Hematopoietic multipotent progenitor cell treated with erythropoietin and hydrocortisone succinate and interleukin-3 and kit ligand, for 6 days (in vitro differentiated cells): ENCODE measurements at places on chromosomes 4 and X.

DNA sequence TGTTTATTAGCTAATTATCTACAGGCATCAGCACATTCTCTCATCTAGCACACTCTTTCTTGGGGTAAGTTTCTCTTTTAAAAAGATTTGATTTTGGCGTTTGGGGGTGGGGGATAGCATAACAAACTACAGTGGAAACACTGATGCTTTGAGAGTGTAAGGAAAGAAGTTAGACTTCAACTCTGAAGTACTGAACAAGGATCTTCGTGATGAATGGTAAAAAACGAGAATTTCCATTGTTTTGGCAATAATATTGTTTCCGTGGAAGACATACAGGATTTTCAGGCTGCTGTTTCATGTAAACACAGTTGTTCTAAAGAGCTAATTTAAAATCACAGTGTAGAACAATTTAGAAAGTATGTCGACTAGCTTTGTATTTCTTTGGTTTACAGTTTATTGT, 451 bp downstream of the LPAR4 start:
- DNase-seq = no peak

GRCh38 chrX:17547658-17548057, 172.7 kb downstream of the NHS start:
- DNase-seq = peak; percentile 39

DNA sequence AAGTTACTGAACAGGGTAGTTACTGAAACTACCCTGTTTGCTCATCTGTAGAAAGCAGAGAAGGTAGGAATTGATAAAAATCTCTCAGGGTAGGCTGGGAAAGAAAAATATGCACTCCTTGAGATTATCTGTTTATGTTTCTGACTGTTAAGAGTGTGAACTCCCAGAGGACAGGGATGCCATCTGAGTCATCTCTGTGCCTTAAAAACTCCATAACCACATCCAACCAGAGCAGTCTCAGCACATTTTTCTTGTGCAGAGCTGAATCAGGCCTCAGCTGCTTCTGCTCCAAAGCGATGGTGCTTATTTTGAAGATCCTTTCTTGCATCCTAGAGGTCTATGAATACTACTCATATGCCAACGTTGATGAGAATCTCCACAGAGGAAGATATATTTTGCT, 9.9 kb downstream of the CENPVL3 start:
- DNase-seq = no peak

DNA sequence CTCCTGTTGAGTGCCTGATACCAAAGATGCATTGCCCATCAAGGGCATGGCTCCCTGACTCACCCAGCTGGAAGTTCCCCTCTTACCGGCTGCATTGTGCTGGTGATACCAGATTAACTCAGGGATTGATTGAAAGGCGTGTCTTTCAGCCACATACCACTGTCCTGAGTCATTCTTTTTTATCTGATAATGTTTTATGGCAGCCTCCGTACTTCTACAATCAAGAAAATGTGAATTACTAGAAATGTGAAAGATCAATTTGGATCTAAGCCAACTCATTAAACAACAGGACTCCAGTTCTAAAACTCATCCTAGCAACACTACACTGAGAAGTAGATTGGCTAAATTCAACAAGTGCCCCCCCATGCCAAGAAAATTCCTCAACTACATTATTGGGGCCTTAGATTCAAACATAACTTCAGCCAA, 40.0 kb downstream of the TXK start:
- peak; percentile 83 for DNase-seq

DNA sequence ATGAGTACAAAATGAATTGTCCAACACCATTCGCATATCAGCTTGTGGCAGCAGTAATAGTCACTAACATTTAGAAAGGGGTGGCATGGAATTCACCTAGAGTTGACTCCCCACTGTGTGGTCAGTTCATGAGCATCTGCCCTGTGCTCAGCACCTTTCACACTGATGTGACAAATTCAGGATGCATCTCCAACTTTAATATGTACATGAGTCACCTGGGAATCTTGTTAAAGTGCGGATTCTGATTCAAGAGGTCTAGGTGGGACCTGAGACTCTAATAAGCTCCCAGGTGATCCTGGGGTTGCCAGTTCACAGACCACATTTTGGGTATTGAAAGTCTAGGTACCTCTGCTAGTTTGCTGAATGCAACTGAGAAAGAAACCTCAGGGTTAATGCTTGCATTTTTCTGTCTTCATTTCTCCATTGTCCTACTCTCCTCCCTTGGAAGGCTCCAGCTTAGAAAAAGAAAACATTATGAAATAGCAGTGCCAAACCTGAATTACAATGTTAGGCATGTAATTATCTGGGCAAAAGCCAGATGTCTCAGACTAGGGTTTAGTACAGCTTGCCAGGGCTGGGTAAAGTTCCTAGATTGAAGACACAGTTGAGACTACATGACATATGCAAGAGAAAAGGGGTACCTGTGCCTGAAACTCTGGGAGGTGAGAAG, 32.7 kb downstream of the TMSB4X start:
- DNase-seq = no peak

- no peak for DNase-seq
These were observed 408.5 kb downstream of the KLHL13 start for GRCh38 chrX:117707948-117708743.

- no peak for DNase-seq
These were observed 5.8 kb downstream of the CFAP99 start for GRCh38 chr4:2424581-2424980.

DNA sequence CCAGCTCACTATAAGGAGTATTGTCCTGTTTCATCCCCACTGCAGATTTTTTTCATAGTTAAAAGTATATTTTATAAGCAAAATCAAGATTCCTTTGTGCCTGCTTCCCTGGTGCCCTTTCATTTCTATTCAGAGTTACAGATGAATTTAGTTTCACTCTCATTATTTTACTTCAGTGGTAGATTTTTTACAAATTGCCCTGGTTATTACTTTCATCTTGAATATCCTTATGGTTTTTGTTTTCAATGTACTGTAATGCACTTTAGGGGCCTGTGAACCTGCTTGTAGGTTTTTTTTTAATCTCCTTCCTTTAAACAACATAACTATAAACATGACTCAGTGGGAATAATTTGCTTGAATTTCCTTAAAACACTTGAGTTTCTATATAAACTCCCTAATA, 126.8 kb downstream of the GPR143 start:
- no peak for DNase-seq

DNA sequence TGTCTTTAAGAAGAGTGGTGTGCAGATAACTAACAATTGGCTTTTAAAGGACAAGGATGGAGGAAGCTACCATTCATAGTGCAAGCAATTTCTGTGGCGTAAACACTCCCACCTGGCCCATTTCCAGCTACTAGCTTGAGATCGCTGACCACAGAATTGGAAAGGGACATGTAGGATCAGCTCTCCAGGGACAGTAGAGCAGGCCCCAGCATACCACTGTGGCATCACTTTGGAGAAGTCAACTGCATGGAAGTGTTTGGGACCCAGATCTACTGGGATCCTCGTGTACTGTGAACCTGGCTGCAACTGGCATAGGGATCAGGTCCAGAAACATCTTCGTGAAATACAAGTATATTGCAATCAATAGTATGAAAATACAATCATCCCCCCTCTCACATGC, 515.0 kb downstream of the INPP4B start:
- no peak for DNase-seq

- no peak for DNase-seq
These were observed 23.9 kb downstream of the APOO start for GRCh38 chrX:23883737-23884354.

DNA sequence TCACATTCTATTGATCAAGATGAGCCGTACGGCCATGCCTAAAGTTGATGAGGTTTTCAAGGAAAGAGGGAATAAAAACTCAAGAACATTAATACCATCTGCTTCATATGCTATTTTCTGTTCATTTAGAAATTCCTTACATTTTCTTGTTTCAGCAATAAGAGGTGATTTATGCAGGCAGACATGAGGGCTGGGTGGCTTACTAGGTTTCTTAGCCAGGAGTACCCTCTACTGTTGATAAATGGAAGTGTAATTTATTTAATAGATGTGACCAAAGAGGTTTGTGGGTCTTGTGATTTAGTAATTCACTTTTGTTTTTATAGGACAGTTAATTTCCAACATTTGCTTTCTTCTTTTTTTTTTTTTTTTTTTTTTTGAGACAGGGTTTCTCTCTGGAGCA, 6.4 kb upstream of the SMIM9 start:
- peak; percentile 80 for DNase-seq

GRCh38 chr4:74329307-74329706, 21.0 kb downstream of the EPGN start:
- peak; percentile 56 for DNase-seq

DNA sequence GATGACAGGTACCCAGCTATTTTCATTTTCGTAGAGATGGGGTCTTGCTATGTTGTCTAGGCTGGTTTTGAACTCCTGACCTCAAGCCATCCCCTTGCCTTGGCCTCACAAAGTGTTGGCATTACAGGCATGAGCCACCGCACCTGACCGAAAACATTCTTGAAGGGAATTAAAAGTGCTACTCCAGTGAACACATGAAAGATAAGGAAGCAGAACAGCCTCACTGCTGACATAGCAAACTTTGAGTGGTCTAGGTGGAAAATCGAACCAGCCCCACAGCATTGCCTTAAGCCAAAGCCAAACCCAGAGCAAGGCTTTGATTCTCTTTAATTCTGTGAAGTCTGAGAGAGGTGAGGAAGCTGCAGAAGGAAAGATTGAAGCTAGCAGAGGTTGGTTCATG, 65.1 kb downstream of the KDM6A start:
- no peak for DNase-seq

GRCh38 chr4:44623676-44624075, 27.7 kb downstream of the YIPF7 start:
- DNase-seq = no peak

DNA sequence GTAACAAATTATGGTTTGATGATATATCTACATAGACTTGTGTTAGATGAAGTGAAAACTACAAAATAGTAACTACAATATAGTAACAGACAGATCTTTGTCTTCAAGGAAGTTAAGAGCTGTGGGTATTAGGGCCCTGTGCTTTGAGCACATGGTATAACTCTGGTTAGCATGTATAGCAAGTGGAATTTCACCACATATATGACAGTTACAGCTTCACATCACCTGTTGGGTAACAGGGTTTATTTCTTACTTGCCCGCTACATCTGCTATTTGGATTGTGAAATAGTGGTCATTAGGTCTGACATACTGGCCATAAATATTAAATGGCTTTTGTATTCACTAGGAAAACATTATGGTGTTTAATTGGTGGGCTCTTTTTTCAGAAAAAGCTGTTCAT, 20.2 kb downstream of the OFD1 start:
- DNase-seq = peak; percentile 32

GRCh38 chr4:111943796-111944203, 201.5 kb upstream of the FAM241A start:
- DNase-seq = peak; percentile 68

- DNase-seq = no peak
These were observed 11.2 kb upstream of the FRYL start for GRCh38 chr4:48791313-48791712.

DNA sequence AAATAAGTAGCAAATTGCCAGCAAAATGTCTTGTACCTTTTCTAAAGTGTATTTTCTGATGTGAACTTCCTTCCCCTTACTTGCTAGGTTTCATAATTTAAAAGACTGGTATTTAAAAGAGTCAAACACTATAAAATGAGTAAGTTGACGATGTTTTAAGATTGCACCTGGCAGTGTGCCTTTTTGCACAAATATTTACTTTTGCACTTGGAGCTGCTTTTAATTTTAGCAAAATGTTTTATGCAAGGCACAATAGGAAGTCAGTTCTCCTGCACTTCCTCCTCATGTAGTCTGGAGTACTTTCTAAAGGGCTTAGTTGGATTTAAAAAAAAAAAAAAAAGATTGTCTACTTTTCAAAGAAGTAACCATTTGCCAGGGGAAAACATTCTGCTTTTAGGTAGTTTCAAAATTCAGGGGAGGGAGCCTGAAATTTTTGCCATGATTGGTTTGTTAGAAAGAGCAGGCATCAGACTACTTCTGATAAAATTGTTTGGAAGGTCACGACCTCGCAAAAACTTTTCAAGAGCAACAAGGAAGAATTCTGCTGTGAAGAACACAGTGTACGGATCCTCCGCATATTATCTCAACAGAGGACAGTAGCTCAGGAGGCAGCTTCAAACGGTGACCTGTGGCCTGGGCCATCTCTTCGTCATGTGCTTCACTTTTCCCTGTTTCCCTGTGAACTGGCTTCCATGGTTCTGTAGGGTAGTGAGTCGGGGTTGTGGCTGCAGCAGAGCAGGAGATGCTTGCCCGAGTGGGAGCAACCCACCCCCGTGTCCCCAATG, 66.1 kb downstream of the CDS1 start:
- no peak for DNase-seq

DNA sequence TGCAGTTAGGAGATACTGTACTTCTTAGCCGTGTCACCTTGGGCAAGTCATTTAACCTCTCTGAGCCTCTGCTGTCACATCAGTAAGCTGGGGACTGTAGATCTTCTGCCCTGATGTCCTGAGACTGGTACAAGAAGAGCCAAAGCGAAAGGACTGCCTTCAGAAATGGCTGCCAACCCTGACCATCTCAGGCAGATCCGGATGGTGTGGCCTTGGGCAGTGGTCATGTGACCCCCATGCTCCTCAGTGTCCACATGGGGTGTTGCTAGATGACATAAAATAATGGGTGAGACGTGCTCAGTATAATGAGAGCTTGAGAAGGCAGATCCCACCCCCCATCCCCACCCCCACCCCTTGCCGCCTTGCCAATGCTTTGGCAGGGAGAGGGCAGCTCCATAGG, 60.4 kb upstream of the MTM1 start:
- DNase-seq = no peak

- DNase-seq = peak; percentile 34
These were observed 21.9 kb downstream of the AP1AR start for GRCh38 chr4:112253382-112254000.

DNA sequence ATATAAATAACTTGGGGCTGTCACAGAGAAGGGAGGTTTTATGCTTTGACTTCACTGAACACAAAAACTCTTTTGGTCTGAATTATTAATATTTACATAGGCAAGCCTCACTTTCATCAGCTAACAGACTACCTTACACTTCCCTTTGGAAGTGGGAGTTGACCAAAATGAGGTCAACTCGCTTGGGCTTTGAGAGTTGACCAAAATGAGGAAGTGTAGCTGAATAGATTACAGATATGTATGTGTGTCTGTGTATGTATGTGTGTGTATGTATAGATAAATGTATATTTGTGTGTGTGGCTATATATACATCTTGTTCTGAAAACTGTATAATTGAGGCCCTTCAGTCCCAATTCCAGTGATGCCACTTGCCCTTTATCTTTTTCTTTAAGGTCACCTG, 113.3 kb upstream of the IL13RA1 start:
- DNase-seq = peak; percentile 54

- DNase-seq = peak; percentile 73
These were observed 29.2 kb downstream of the HTT-AS start for GRCh38 chr4:3044870-3045819.

GRCh38 chr4:113575401-113575800, 186.1 kb downstream of the CAMK2D start:
- no peak for DNase-seq

DNA sequence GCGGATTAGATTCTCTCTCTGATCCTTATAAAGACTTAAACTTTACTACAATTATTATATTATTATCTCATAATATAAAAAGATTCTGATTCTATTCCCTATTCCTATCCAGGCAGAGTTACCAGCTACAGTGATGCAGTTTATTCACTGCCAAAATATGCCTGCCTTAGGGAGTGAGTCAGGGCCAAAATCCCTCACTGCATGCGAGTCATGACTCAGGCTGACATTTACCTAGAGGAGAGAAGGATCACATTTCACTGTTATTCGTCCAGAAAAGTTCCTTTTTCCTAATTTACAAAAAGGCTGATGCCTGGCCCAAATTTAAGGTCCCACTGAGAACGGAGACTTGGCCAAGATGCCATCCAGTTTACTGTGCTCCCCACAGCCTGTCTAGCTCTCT, 168.5 kb upstream of the LDB2 start:
- no peak for DNase-seq
